Vein endothelial cell (primary cell): ENCODE measurements at places on chromosomes 3 and 15. TPM values are rescaled to one million over a fixed set of nuclear protein-coding genes. Genes with fewer than 3 reads are reported as not detected.

The DUOXA1 gene
- not detected in 2 replicates for total RNA-seq

The CDC25A gene
- total RNA-seq = 12.4 and 20.9 TPM in 2 replicates

The TRH gene
- total RNA-seq = not detected in 2 replicates

The GHSR gene
- total RNA-seq = not detected in 2 replicates

The MAP6D1 gene
- 2.9 and 3.7 TPM in 2 replicates for total RNA-seq

The CELF6 gene
- total RNA-seq = under 0.01 and 0.10 TPM in 2 replicates

The TRIM71 gene
- not detected in 2 replicates for total RNA-seq

The HTR3E gene
- total RNA-seq = not detected in 2 replicates

The CEP97 gene
- total RNA-seq = 9.5 and 12.7 TPM in 2 replicates

The B3GNT5 gene
- total RNA-seq = 21.6 and 28.3 TPM in 2 replicates

The GABRR3 gene
- not detected in 2 replicates for total RNA-seq

The TPRG1 gene
- 0.38 and 0.98 TPM in 2 replicates for total RNA-seq

The HMCES gene
- total RNA-seq = 20.9 and 24.6 TPM in 2 replicates

The NMNAT3 gene
- 0.65 and 0.76 TPM in 2 replicates for total RNA-seq

The CIDEC gene
- not detected in 2 replicates for total RNA-seq

The MAGI1 gene
- total RNA-seq = 59.7 and 60.8 TPM in 2 replicates

The LACTB gene
- total RNA-seq = 28.1 and 29.7 TPM in 2 replicates

The STARD9 gene
- total RNA-seq = 20.3 and 27.1 TPM in 2 replicates

The OR5K2 gene
- total RNA-seq = not detected in 2 replicates

The ZNF774 gene
- 0.98 and 1.4 TPM in 2 replicates for total RNA-seq

The HIGD2B gene
- not detected in 2 replicates for total RNA-seq

The C3orf80 gene
- total RNA-seq = 0.33 TPM in 1 of 2 replicates, not detected in the other

The PLD1 gene
- 64.7 and 65.4 TPM in 2 replicates for total RNA-seq

The VIPR1 gene
- total RNA-seq = 0.96 and 2.0 TPM in 2 replicates

The FAM240A gene
- not detected in 2 replicates for total RNA-seq

The AGBL1 gene
- under 0.01 TPM in 1 of 2 replicates, not detected in the other for total RNA-seq
